ENCODE measurements at places on chromosomes 12 and 14.

DNA sequence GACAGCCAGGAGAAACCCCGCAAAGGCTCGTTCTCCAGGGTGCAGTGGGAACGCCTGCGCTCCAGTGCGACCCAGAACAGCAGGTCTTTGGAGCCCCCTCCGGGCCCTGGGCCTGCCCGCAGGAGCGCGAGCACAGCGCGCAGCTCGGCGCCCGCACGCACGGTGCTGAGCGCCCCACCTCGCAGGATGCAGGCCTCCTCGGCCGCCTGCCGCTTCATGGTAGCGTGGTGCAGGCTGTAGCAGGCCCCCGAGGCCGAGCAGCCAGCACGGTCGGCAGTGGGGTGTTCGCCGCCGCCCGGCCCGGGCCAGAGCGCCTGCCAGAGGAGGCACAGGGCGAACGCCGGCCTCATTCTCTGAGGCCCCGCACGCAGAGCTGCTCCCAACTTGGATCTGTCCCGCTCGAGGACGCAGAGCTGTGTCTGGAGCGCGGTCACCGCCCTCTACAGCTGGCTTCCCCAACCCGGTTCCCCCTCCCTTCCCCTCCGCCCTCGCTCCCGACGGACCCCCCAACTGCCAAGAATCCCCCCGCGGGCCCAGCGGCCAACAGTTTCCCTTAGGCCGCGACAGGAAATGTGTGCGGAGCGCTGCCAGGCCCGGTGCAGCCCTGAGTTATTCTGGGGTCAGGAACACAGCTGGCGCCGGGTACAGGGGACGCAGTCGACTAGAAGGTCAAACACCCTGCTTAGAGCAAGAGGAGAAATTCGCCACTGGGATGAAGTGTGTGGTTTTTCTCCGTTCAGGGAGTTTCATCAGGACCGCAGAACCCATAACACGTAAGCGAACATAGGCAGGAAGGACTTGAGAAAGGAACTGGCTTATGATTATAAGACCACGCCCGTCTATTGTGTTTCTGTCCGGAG lies at the start of gene CLEC14A:
CLEC14A (minus strand) TSS at position 421 of the 860 bp plus-strand sequence; CDS start at position 350, 71 bp downstream.
- DNase-seq = no peak

- no peak for DNase-seq
Measured at GRCh38 chr12:60043236-60043635, 447.4 kb downstream of the SLC16A7 start.

DNA sequence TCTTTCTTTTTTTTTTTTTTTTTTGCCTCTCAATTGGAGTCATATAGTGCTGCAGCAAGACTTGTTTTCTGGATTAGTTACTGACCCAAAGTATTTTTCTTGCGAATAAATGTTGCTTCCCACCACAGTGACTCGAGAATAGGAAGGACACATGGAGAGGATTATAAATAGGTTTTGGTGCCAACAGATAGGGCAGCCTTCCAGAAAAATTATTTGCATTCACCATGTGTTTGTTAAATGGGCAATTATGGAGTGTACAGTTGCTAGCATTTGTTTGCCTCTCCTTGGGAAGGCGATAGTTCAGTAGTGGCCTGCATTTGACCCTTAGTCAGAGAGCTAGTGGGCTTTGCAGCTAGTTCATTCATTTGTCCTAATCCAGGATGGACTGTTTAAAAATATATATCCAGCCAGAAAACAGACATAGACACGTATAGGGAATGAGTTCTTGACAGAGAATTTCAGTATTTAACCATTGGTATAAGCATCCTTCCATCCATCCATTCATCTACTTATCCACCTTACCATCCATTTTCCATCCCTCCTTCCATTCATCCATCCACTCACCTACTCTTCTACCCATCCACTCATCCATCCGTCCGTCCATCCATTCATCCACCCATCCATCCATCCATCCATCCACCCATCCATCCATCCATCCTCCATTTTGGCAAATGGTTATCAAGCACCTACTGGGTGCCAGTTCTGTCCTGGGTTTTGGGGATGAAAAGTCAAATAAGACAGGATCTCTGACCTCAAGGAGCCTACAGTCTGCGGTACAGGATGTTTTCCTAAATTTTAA lies 67.5 kb downstream of the CHST11 start:
- DNase-seq = no peak

DNA sequence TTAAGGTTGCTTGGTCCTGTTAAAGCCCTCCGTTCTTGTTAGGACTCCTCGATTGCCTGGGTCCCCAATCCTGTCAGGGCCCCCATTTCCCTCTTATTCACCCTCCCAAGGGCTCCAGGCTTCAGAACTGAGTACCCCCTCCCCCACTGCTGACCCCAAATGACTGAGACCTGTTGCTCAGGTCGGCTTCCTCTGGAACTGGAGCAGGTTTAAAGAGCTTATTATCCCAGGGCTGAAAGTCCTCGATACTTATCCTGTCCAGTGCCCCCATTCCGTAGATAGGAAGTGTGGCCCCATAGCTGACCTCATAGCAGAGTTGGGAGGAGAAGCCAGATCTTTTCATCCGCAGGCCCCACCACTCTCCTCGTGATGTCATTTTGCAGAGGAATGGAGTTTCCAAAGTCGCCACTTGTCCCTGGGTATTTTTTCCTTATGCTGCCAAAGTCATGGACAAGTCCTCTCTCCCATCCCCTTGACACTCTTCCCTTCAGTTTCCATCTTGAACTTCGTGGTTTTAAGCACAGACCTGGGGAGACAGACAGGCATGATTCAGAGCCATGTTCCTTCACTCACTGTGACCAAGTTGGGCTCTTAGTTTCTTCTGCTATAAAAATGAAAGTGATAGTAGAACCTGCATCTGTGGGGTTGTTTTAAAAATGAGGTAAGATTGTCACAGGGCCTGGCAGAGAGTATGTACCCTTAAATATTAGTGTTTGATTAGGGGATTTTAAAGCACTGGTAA lies 1.2 kb downstream of the USP30 start:
- DNase-seq = peak; percentile 15

DNA sequence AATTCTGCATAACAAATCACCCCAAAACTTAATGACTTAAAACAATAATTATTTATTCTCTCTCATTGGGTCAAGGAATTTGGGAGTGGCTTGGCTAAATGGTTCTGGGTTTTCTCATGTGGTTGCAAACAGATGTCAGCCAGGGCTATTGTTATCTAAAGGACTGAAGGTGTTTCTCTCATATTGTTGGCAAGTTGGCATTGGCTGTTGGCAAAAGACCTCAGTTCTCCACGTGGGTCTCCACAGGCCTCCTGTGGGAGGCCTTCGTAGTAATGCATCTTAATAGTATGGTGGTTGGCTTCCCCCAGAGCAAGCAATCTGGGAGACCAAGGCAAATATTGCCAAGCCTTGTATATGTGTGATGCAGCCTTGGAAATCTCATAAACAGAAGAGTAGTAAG lies 14.4 kb downstream of the GALNT16 start:
- DNase-seq = no peak

DNA sequence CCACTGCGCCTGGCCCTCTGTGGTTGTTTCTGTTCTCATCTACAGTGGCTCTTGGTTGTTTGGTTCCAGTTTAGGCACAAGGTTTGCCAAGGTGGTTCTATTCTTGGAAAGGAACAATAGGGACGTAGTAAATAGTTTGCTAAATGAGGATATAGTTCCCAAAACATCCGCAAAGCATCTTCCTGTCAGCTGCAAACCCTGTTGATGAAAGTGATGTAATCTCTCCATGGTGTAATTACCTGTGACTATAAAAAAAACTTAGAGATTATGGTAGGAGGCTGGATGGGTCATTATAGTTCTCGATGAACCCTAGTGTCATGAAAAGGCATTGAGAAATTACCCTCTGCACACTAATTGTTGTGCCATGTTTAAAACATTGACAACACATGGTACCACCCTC lies 52.9 kb downstream of the SUSD6 start:
- DNase-seq = no peak

DNA sequence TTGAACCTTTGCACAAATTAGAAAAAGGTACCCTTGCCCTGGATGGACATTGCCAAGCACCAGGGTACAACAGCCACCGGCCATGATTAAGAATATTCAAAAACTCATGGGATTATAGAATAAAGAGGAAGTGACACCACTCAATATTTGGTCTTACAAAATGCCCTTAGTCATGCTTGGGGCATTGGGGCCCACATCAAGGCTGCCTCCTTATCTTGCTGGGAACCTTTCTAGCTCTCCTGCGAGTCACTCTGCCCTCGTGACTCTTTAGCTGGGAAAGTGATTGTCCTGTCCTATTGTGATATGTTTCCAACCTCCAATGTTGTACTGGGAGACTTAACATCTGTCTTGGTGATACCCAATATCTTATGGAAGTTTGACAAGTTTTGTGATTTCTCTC lies 57.8 kb downstream of the GTF2A1 start:
- DNase-seq = no peak

GRCh38 chr14:91125271-91125660 lies 11.4 kb downstream of the DGLUCY start:
- DNase-seq = no peak

DNA sequence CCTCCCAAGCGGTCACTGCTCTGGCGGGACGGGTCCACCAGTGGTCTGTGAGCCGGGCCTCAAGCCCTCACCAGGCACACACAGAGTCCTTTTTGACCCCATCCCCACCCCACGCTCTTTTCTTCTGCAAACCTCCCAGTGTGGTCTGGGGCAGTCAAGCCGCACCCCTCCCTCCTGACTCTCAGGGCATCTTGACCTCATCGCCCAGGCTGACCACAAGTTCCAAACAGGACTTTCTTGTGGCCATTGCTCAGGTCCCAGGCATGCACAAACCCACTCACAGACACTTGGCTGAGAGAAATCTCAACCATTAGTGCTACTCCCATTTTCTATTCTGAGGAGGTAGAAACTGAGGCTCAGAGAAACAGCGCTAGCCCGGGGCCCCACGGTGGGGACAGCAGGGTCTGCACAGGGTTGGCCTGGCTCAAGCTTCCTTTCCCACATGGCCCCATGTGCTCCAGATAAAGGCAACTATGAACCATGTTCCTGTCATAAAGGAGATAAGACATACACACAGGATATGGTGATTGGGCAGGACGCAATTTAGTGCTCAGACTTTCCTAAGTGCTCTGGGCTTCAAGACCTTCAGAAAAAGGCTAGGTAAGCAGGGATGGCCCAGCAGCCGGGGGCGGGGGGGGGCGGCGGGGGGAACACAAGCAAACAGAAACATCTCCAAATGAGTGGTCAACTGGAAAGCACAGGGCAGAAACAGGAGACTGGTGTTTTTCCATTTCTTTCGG lies 69.6 kb downstream of the ITPK1 start:
- no peak for DNase-seq
